ENCODE measurements at places on chromosomes 6 and 20.
A peak's percentile ranks its signal among the peaks of the same experiment; 100 is the strongest.

- peak; percentile 82 for DNase-seq
These were observed 118.4 kb downstream of the GRM4 start for GRCh38 chr6:34027445-34027936.

- no peak for DNase-seq
These were observed 10.8 kb upstream of the SF3B5 start for GRCh38 chr6:144106206-144106605.

DNA sequence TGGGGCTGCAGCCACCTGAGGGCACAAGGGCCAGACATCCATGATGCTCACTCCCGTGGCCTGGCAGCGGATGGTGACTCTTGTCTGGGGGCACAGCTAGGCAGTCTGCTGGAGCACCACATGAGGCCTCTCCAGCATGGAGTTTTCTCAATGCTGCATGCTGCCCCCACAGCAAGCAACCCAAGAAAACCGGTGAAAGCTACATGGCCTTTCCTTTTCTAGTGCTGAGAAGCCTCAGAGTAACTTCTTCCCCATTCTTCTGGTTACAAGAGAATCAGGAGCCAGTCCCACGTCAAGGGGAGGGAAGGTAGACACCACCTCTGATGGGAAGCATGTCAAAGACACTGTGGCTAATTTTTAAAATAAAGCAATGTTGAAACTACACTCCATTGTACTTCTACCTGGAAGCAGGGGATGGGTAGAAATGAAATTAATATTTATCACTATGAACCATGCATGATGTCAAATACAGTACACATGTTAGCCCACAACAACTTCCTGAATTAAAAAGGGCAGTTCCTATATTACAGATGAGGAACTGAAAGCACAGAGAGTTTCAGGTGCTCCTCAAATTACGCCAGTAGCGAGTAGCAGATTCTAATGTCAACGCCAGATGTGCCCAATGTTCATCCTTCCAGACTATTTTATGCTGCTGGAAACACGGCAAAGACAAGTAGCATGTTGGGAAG is 101.5 kb downstream of the LAMP5 start:
- DNase-seq: no peak

DNA sequence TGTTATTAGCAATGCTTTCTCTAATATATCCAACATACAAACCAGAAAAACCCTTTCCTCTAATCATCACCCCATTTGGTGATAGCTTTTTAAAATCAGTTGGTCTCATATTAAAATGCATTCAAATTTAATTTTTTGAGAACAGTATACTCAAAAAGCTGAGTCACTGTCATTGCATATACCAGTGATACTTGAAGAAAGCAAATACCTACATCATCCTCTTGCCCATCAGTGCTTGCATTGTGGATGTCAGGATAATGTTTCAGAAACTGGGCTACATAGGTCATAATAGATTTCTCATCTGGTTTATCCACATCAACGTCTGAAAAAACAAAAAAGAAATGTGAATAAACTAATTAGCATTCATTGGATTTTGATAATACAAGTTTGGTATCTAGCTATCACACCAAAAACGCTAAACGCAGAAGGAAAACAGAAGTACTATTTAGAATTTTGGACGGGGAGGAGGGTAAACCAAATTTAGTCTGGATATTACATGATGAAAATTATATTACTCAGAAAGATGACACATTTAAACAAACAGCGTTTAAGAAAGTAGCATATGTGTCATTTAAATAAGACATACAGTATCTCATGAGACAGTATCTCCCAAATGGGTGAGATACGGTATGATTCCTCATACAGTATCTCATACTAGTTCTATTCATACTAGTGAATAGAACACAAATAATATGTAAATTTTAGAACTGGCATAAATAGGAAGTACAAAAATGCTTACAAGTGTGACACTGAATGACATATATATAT is 134.6 kb downstream of the SYNE1 start:
- no peak for DNase-seq

DNA sequence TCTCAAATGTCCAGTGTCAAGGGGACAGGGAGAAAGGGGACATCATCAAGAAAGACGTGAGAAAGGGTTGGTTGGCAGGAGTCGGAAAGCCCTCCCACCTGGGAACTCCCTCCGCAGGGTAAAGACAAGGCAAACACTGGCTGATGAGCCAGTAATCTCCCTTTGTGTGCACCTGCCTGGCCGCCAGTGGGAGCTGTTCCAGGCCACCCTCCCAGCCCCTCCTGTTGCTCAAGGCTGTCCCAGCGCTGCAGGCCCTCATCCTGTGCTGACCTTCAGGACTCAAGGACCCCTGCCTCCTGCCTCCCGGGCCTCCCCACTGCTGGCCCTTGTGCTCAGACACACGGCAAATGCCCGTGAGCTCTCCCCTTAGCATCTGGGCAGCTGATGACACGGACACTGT is 7.4 kb downstream of the FRMD1 start:
- no peak for DNase-seq

GRCh38 chr20:61443443-61444126 is 191.5 kb downstream of the CDH4 start:
- DNase-seq: no peak

DNA sequence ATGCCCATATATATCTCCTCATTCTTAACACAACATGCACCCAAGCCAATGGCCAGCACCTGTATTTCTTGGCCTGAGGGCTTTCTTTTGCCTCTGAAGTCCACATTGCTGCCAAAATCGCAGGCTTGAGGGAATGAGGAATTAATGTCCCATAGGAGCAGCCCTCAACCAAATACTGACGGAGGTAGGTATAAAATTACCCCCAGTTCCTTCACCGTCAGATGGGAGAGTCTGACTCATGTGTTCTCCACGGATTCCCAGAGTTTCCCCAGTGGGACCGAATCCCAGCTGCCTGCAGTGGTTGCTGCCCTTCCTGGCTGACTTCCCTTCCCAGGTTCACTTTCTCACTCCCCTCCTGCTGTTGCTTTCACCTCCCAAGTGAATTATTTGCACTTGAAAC is 602.2 kb upstream of the NOX3 start:
- no peak for DNase-seq

DNA sequence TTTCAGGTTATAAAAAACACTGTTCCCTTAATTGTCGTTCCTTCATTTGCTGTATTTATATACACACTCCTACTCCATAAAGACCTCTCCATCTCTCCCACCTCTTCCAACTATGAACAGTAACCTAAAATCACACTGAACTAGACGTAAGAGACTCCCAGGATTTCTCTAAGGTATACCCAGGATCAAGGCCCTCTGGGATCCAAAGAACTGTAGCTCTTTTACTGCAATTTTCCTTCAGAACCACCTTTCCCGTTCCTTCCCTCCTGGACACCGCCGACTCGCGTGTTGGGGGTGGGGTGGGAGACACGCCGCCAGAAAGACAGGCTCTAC is 680 bp downstream of the LATS1 start:
- DNase-seq: no peak

DNA sequence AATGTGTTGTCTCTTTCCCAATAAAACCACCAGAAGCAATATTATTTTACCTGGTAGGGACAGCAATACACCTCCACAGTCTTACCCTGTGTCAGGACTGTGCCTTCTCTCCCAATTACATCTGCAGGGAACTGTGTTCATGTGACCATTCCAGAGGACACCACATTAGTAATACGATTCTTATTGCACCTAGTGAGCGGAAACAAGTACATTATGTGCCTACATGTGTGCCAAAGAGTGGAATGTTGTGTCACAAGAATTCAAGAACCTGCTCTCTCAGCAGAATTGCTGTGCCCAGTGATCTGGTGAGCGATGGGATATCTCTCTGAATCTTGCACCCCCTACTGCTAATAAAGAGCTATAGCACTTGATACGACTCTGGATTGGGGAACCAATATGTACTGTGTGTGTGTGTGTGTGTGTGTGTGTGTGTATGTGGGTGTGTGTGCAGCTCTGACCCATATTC is 57.4 kb upstream of the FOXC1 start:
- no peak for DNase-seq

- no peak for DNase-seq
These were observed 85.9 kb downstream of the SYNJ2 start for GRCh38 chr6:158067436-158068015.

DNA sequence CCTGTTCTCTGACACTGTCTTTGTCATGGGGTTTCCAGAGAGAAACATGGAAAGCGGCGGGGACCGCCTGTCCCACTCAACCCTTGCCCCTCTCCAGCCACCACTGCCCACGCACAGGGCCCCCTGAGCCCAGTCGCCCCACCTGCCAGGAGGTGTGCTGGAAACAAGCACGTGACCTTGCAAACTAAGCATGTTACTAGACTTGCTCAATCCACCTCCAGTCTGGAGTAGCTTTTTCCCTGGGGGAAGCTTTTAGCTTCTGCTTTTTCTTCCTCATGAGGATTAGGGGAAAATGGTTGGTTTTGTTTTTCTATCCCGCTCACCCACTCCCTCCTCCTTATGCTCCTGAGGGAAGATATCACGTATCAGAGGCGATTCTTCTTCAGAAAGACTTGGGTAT is 105.7 kb downstream of the PLEKHG1 start:
- no peak for DNase-seq

- DNase-seq: no peak
These were observed 172.8 kb downstream of the KLHL32 start for GRCh38 chr6:97097068-97098047.

GRCh38 chr20:36865076-36865860 is 10.7 kb upstream of the TLDC2 start:
- DNase-seq: no peak

DNA sequence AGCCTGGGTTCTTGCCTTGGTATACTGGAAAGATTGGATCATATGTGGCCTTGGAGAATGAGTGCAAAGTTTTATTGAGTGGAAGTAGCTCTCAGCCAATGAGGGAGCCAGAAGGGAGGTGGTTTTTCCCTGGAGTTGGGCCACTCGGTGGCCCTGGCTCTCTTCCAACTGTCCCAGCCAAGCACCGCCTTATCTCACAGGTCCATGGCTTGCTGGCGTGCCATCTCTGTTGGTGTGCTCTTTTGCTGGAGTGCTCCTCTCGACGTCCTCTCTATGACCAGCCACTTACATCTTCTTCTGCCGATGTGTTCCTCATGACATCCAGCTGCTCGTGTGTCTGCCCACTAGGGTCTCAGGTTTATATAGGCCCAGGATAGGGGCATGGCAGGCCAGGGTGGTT is 505.9 kb upstream of the SYNCRIP start:
- DNase-seq: no peak

GRCh38 chr6:19067165-19067564 is 680.0 kb downstream of the RNF144B start:
- DNase-seq: no peak

DNA sequence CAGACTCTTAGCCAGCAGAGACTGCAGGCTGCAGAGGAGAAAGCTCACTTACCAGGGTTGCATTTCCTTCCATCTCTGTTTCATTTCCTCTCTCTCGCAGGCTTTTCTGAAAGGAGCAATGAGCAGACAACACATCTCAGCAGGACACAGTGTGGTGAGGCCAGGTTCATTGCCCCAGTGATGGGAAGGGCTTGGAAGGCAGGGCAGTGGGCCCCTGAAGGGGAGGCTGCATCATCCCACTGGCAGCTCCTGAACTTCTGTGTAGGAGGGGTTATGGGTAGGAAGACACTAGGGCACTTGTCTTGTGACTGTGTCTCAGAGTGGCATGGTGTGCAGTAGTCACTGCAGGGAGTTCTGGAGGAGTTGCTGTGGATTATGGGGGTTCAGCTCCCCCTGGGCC is 246.8 kb downstream of the QKI start:
- no peak for DNase-seq

DNA sequence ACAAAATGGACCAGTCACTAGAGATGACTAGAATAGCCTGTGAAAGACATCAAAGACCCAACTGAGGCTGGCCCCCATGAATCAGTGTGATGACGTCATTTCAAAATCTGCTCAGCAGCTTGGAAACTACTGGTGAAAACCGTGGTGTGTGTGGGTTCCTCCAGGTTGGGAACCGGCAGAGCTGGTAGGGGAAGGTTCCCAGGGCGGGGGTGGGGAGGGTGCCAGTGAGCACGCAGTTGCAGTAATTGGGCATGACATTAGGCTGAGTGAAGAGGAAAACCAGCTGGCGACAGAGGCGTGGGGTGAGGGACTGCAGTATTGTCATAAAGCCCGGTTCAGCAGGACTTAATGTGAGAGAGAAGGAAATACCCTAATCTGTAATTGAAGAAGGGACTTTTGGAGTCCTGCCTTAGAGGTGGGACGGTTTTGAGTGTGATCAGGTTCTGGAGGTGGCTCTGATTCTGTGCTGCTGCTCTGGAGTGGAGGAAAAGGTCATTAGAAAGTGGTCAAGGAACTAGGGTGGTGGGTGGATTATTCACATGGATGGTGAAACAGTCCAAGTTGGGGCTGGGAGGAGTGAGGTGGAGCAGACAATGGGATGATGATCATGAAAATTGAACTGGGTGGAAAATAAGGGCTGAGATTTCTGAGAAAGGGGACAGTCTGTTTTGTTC is 52.0 kb upstream of the MTHFD1L start:
- DNase-seq: peak; percentile 23

DNA sequence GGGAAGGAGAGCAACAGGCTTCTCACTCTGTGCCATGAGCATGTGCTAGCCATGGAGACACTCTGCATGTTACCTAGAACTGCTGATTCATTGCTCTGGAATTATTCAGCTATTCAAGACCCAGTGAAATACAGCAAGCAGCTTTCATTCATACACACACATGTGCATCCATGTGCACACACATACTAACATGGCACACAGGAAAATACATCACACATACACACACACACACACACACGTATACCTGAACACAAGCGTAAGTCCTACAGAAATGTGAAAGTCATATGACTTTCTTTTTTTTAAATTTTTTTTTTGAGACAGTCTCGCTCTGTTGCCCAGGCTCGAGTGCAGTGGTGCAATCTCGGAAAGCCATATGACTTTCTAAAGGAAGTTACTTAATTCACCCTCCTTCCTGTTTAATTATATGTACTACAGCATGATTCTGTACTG is 108.2 kb upstream of the NFATC2 start:
- no peak for DNase-seq

DNA sequence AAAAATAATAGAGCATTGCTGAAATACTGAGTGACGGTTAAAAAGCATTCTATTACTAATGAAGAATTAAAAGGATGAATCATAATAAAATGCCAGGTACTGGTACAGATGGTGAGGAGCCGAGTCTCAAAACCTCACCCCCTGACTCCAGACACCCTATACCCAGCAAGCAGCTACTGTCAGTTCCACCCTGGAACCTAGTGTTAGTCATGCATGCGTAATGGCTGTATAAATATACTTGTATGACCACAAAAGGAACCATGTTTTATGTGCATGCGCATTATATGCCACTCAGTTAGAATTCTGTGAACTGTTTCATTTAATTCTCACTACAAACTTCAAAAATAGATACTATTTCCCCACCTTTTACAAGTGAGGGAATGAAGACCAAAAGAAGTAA is 568.7 kb upstream of the RNF217 start:
- no peak for DNase-seq

GRCh38 chr6:14353798-14354197 is 236.2 kb downstream of the CD83 start:
- no peak for DNase-seq

GRCh38 chr6:130780122-130780521 is 47.1 kb upstream of the SMLR1 start:
- DNase-seq: no peak

GRCh38 chr20:4366076-4366475 is 350.7 kb upstream of the RNF24 start:
- no peak for DNase-seq
